NCI-H187 (cell line): ENCODE measurements at places on chromosomes 11 and 22.

DNA sequence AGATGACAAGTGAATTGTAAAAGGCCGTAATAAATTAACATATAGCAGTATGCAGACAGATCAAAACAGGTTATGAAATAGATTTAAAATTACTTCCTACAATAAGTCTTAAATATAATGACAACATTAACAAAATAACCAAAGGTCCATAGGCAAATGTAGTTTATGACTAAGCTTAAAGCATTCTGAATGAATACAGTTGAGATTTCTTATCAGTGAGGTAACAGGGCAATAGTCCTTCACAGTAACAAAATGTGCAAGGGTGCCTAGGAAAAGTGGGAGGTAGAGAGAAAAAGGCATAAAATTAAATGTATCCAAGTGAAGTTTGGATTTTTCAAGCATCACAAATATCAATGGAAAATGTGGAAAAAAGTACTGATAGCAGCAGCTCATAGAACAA, 20.9 kb upstream of the P4HA3 start:
- DNase-seq, result no peak

- no peak for DNase-seq
These were observed 35.2 kb downstream of the SGSM1 start for GRCh38 chr22:24841261-24841660.

GRCh38 chr11:45541693-45542434, 123.6 kb downstream of the CHST1 start:
- no peak for DNase-seq

- DNase-seq, result no peak
These were observed 11.3 kb upstream of the RHOD start for GRCh38 chr11:67045314-67045713.

GRCh38 chr11:116813170-116813569, 9.9 kb downstream of the APOA4 start:
- DNase-seq, result no peak

- DNase-seq, result peak; percentile 27
These were observed 75.9 kb upstream of the PRR5 start for GRCh38 chr22:44625981-44626687.

DNA sequence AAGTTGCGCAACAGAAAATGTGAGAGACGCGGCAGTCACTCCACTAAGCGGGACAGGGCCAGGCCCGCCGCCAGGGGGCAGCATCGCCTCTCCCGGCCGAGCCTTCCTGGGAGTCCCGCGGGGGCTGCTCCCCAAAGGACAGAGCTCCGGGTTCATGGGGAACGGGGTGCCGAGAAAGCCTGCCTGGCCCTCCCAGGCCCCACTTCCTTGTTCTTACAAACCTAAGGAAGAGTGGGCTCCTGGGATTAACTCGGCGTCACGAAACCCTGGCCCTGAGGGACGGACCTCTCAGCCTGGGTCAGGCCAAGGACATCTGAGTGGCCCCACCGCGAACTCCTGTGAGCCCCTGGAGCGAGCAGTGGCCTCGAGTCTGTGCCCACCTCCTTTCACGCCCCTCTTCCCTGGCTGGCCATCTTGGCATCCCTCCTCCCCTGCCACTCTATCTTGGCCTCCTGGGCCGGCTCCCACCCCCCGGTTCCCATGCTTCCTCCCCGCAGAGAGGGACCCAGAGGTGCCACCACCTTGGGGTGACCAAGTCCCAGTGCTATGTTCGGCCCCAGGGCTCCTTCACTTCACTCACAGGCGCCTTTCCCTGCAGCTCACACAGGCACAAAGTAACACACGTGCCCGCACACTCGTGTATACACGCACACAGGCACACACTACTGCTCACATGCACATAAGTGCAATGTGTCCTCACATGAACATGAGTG, 99.9 kb upstream of the FGF3 start:
- DNase-seq, result no peak

- no peak for DNase-seq
These were observed 3.5 kb downstream of the LRRC56 start for GRCh38 chr11:540583-541432.

DNA sequence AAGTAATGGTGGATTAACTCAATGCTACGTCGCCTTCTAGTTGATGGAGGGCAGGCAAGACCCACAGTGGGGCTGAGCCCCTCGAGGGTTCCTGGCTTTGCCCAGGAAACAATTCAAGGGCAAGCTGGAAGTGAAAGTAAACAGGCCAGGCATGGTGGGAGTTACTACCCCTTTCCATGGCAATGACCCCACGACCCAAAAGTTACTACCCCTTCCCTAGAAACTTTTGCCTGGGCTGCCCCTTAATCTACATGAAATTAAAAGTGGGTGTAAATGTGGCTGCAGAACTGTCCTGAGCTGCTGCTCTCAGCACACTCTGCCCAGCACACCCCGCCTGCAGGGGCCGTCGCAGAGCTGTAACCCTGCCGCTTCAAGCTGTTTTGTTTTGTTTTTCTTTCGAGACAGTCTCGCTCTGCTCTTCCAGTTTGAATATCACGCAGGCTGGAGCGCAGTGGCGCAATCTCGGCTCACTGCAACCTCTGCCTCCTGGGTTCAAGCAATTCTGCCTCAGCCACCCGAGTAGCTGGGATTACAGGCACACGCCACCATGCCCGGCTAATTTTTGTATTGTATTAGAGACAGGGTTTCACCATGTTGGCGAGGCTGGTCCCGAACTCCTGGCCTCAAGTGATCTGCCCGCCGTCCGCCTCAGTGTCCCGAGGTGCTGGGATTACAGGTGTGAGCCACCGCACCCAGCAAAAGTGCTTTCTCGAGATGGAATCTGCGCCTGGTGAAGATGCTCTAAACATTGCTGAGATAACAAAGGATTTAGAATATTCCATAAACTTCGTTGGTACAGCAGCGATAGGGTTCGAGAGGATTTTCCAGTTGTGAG, 5.9 kb upstream of the RNH1 start:
- no peak for DNase-seq

DNA sequence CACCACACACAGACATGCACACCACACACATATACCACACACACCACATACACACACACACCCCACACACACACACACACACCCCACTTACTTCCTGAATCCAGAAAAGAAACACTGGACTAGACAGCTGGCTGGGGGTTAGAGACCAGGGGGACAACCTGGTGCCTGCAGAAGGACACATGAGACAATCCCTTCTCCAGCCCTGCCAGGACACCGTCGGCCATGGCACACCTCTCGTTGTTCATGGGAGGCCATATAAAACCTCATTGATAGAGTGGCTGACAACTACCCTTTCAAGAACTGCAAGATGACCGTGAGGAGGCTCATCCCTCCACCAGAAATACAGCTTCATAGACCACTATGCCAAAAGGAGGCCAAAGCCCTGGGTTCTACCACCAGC, 54.3 kb downstream of the IGSF9B start:
- no peak for DNase-seq

DNA sequence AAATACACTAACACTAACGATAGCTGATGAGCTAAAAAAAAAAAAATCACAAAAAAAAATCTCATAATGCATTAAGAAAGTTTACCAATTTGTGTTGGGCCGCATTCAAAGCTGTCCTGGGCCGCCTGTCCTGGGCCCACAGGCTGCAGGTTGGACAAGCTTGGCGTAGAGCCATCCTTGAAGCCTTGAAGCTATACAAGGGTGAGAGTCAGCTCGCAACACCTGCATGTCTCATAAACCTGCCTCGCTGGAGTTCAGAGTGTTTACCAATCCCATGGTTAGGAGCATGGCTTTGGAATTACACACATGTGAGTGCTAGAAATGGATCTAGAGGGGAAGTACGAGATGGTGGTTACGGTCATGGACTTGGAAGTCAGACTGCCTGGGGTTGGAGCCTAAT, 453.7 kb downstream of the INSC start:
- DNase-seq, result no peak

DNA sequence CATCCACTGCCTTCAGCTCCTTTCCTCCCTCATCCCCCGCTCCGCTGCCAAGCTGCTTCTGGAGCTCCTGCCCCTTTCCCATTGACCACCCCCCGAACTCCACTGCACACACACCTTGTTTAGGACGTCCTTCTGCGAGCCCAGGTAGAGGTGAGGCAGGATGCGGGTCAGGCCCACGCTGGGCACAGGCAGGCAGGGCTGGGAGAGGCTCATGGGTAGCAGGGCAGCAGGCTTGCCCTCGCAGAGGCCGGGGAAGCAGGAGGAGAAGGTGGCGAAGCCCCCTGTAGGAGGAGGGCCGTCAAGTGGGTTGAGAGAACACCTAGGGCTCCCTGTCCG, 13.3 kb downstream of the DUSP8 start:
- DNase-seq, result no peak

- no peak for DNase-seq
These were observed 2.0 kb downstream of the NHERF4 start for GRCh38 chr11:119187123-119187892.

DNA sequence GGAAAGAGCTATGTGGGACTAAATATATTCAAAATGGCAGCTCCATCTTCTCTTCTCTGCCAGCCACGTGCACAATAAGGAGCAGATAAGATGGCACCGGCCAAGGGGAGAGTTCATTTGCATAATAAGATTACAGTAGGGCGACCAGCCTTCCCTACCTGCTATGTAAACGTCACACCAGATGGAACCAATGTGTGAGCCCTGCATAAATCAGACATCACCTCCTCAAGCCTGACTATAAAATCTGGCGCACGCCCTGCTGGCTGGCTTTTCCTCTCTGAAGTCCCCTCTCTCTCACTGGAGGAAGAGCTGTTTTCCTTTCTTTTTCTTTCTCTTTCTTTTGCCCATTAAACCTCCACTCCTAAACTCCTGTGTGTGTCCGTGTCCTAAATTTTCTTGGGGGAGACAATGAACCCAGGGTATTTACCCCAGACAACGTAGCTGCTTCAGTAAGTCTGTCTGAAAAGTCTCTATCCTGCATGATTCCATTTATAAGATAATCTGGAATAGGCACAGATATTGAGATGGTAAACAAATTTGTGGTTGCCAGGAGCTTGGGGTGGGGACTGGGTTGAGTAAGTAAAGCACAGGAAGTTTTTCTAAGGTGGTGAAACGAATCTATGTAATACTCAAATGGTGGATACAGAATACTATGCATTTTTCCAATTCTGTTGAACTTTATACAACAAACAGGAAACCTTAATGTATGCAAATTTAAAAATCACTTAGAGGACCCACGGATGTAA, 670.0 kb upstream of the KIRREL3 start:
- no peak for DNase-seq

- DNase-seq, result no peak
These were observed 7.2 kb upstream of the EHD1 start for GRCh38 chr11:64885367-64886286.

GRCh38 chr22:35308480-35309021, 8.9 kb downstream of the TOM1 start:
- no peak for DNase-seq

DNA sequence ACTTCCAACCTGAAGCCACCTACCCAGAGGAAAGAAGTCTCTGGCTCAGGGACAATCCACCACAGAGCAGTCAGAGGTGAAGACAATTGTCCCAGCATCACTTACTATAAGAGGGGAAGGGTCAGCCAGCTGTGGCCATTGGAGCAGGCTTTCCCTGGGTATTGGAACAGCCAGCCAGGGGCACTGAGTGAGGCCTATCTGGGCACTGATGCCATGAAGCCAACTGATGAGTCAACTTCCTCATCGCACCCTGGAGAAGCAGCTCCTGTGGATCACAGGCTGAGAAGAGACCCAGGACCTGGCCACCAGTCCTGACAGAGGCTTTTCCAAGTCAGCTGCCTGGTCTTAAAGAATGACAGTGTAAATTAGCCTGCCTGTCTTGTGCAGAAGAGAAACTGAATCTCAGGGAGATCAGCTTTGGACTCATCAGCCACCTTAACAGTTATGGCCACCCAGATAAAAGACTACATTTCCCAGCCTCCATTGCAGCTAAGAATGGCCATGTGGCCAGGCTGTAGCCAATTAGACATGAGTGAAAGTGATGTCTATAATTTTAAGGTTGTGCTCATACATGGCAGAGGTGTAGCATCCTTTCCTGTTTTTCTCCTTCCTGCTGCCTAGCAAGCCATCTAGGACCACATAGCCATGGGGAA, 19.0 kb downstream of the CHST1 start:
- no peak for DNase-seq

GRCh38 chr11:80432057-80432456, 991.2 kb upstream of the TENM4 start:
- DNase-seq, result no peak

GRCh38 chr11:2888266-2888968, 2.8 kb upstream of the CDKN1C start:
- peak; percentile 51 for DNase-seq

DNA sequence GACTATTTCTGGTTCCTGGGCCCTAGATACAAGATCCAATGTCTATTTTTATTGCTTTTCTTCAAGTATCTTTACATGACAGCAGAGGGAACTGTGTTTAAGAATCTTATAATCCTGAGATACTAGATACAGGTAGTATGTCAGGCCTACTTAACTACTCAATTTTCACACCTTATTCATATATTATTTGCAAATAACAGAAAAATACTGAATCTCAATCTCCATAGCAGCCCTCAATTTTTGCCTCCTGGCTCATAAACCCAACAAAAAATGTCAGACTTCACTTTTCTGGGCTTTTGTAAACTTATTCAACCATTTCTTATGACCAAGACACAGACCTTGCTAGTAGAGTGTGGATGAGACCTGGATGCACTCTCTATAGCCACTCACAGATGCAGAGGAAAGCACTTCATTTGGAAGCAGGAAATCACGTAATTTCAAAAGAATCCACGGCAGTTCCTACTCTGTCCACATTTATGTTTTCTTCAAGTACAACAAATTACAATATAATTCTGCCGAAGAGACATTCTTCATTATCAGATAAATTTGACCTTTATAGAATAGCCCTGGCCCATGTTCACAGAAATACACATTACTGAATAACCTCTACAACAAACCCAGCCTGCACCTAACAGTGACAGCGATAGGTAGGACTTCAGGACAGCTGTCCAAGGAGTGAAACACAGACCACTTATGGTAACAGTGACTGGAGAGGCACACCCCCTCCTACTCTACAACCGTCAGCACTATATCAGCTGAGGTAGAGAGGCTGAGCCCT, 62.0 kb upstream of the YPEL1 start:
- no peak for DNase-seq

- DNase-seq, result no peak
These were observed 852 bp downstream of the BUD13 start for GRCh38 chr11:116771935-116772334.

DNA sequence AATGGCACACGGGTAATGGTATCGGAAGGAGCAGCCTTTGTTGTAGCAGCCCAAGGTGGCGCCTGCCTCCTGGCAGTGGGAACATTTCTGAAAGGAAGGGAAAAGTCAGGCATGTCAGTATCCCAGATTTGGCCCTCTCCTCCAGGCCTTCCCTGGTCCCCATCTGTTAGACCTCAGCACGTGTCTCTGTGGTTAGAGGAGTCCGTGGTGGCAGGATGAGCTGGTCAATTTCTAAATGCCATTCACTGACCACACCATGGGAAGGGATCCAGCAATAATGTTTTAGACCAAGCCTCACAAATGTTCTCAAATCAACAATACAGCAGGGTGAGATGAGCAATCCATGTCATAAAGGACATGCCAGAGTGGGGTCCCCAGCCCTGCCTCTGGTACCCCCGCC, 49.0 kb upstream of the CYP2D6 start:
- DNase-seq, result no peak

DNA sequence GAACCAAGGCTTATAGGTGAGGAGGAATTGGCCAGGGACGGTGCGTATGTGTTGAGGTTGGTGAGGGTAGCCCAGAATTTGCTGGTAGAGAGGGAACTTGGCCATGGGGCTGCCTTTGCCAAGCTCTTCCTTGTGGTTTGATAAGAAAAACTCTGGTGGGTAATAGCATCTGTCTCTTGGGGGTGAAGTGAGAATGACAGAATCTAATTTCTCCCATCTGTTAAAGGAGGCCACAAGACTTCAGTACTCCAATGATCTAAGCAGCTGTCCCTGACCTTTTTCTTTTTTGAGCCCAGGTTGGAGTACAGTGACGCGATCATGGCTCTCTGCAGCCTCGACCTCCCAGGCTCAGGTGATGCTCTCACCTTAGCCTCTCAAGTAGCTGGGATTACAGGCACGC, 36.0 kb upstream of the PICK1 start:
- DNase-seq, result no peak
